Midbrain (tissue), 1 donor: ENCODE measurements at places on chromosomes 5 and 9.

DNA sequence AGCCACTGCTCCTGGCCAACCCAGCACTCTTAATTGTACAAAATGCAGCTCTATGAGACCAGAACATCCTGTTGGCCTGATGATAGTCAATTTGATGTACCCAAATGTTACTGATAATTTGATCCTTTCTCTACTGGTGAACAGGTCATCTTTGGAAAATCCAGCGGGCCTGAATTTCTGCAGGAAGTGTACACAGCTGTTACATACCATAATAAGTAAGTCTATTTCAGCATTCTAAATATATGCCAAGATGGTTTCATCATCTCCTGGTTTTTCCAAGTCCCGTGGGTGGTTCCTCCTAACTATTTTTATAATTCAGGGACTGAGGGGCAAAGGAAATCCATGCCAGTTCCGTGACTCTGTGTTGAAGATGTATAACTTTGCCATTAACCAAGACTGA is 155.4 kb downstream of the DOCK8 start:
- DNase-seq: no peak

DNA sequence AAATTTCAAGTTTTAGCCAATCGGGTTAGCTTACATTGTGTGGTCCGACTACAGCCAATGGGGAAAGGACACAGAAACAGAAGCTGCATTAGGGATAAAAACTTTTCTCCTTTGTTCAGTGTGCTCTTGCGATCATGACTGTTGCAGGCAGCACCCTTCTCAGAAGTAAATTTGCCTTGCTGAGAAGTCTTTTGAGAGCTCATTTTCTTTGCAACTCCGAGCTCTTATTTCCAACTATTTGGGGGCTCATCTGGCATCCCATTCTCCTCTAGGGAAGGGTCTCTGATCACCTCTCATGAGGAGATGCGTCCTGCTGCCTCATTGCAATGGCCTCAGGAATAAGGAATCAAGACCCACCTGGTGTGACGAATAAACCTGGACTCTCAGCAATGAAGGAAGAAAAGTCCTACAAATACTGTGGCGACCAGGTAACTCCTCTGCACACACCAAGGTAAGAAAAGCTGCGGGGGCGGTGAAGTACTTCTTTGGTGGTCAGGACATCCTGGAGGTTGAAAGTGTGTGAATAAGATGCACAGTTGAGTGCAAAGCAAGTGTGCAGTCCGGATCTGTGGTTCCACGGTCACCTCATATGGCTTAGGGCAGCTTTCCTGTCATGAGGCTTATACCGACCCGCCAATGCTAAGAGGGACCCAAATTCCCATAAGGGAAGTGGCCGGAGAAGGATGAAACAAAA is 20.4 kb downstream of the CNOT8 start:
- DNase-seq: no peak

DNA sequence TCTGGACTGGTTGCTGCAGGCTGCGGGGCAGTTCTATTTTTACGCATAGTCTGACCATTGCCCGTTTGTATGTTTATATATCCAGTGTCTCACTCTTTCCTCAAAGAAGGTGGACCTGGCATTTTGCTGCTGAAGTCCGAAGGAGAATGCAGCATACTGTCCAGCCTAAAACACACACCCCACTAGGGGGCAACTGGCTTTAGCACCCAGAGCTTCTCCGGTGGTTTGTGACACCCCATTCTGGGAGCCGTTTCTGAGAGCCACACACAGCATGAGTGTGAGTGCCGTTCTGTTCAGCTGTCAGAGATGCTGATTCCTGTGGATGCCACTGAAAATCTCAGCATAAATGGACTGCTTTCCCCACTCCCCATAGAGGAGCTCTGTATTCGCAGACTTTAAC is 290.5 kb upstream of the TAS2R1 start:
- no peak for DNase-seq

GRCh38 chr5:7209658-7210057 is 186.3 kb upstream of the ADCY2 start:
- DNase-seq: no peak
